ENCODE measurements at places on chromosomes 2 and 18.

DNA sequence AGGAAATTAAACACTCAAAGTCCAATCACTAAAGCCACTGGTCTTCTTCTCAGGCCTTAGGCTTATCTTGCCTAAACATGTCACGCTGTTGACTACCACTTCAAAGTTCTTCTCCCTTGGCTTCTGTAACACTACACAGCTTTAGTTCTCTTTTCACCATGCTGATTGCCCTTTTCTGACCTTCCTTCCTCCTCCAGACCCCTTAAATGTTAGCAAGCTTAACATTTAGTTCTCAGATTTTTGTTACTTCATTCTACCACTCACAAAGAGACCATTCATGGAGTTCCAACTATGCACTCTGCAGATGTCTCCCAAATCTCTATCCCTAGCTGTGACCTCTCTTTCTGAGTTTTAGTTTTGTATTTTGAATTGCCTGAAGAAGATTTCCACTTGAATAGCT, 64.4 kb downstream of the TTC21B start:
- no peak for DNase-seq

DNA sequence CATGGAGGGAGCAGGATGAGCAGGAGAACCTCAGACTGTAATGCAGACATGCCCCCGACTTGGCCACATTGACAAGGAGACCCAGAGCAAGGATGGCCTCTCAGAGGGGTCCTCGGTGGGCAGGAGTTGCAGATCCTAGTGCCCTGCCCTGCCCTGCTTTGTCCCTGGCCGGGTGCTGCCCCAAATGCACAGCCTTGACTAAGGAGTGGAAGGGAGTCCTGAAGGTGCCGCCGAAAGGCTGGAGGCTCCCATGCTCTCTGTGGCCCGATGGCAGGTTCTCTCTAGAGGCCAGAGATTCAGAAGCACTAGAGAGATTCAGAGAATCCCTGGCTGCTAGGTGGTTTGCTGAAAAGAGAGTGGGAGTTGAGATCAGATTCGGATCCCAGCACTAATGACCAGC, 64.4 kb downstream of the MARCO start:
- DNase-seq: no peak

DNA sequence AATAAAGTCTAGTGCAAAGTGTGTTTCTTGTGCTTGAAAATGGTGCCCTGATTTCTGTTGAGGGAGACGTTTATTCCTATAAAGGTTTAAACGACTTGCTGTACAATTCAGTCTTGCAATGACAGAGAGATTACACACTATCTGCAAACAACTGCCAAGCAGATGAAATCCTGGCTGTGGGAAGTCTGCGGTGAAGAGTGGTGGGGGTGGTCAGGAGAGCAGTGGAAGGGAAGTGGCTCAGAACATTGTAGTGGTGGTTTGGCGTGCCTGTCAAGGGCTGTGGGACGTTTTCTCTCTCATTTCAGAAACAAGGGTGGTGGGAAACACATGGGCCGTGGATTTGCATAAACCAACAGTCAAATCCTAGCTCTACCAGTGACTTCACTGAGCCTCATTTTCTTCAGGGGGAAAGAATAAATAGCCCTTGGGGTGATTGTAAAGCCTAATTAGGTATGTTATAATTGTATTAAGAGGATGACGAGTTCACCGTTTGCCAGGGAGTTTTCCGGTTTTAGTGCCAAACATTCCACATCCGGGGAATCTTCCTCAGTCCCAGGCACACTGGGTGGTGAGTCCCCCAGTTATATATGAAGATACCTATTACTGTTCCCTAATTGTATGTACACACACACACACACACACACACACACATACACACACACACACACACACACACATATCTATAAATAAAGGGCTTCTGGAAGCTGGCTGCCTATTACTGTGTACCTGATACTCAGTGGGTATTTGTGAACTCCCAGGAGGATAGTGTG, 115.0 kb downstream of the SPTBN1 start:
- peak; percentile 96 for DNase-seq

- DNase-seq: peak; percentile 82
These were observed 231.5 kb downstream of the SLC8A1 start for GRCh38 chr2:40220177-40220925.

- no peak for DNase-seq
These were observed 23.0 kb downstream of the POU3F3 start for GRCh38 chr2:104876606-104877570.

- no peak for DNase-seq
These were observed 2.8 kb downstream of the SIX3 start for GRCh38 chr2:44944102-44944951.

- no peak for DNase-seq
These were observed 28.6 kb downstream of the CROCC2 start for GRCh38 chr2:240934701-240935102.

- DNase-seq: no peak
These were observed 16.3 kb downstream of the DYNC2LI1 start for GRCh38 chr2:43790147-43790546.

Measured in cardiac fibroblast (primary cell).